CD4-positive, CD25-positive, alpha-beta regulatory T cell (primary cell): ENCODE measurements at places on chromosomes 5 and 9.

DNA sequence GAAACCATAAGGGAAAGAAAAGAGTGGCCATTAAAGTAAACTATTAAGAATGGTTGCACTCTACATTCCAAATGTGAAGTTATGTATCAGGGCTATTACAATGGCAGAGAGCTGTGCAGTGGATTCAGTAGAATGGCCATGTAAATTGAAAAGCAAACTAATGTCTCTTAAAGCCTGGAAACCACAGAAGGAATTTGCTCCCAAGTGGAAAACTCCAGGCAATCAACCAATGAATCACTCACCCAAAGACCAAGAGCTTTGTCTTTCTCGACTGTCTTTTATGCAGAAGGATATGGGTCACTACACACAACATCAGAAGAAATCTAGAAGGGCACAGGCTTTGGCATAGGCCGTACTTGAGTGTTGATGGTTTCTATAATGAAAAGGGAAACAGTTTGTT is 114.9 kb downstream of the TLE1 start:
- no peak for DNase-seq

GRCh38 chr9:7336356-7337065 is 463.1 kb downstream of the DMAC1 start:
- no peak for DNase-seq

DNA sequence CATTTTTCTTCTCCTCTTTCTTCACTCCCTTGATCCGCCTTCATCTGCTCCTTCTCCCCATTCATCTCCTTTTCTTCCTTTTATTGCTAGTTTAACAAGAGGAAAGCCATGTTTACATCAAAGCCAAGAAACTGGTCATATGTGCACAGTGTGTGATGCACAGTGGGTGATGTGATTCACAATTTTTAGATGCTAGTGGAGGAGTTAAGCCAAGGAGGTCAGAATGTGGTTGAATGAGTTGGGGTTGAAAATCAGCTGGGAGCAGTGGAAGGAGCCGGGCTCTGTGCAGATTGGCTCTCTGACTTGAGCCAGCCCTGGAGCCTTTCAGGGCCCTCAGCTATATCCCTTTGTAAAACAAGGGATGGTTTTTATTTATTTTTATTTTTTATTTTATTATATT is 7.3 kb downstream of the ACER2 start:
- DNase-seq: no peak

GRCh38 chr9:89983411-89983810 is 378.6 kb downstream of the GADD45G start:
- DNase-seq: no peak

GRCh38 chr5:15933259-15934207 is 246.1 kb downstream of the MARCHF11 start:
- no peak for DNase-seq

GRCh38 chr5:148956477-148957385 is 106.1 kb downstream of the SH3TC2 start:
- DNase-seq: no peak

DNA sequence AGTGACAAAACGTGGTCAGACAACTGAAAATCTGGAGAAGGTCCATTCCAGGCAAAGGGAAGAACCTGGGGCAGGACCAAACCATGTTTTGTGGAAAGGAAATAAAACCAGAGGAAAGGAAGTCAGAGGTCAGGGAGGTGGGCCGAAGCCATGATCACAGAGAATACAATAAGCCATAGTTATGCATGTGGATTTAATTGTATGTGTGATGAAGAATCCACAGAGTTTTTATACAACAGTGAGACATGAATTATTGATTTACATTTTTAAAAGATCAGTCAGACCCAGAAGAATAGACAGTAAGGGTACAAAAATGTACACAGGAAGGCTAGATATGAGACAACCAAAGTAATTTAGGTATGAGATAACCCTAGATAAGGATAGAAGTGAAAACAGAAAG is 20.8 kb downstream of the TTC33 start:
- no peak for DNase-seq

GRCh38 chr5:72505016-72505415 is 2.2 kb downstream of the ZNF366 start:
- DNase-seq: no peak

DNA sequence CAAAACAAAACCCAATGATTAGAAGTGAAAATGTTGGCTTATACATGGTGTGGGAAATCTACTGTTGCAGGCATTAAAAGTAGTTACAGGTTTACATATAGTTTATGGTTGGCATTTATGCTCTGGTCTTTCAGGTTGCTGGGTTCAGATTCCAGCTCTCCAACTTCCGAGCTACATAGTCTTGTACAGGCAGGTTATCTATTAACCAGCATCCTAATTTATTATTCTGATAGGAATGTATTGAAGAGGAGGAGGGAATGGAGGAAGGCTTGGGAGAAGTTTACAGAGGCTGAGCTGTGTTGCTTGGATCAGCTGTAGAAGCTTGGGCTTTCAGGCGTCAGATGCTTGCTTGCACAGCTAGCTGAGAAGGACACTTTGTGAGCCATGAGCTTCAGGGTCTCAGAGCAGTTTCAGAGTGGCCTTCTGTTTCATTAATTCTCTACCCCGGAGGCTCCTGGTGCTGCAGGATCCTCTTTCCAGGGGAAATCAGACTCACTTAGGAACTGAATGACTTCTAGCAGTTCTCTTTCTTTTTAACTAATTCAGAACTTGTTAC is 11.7 kb upstream of the ERBIN start:
- DNase-seq: no peak

DNA sequence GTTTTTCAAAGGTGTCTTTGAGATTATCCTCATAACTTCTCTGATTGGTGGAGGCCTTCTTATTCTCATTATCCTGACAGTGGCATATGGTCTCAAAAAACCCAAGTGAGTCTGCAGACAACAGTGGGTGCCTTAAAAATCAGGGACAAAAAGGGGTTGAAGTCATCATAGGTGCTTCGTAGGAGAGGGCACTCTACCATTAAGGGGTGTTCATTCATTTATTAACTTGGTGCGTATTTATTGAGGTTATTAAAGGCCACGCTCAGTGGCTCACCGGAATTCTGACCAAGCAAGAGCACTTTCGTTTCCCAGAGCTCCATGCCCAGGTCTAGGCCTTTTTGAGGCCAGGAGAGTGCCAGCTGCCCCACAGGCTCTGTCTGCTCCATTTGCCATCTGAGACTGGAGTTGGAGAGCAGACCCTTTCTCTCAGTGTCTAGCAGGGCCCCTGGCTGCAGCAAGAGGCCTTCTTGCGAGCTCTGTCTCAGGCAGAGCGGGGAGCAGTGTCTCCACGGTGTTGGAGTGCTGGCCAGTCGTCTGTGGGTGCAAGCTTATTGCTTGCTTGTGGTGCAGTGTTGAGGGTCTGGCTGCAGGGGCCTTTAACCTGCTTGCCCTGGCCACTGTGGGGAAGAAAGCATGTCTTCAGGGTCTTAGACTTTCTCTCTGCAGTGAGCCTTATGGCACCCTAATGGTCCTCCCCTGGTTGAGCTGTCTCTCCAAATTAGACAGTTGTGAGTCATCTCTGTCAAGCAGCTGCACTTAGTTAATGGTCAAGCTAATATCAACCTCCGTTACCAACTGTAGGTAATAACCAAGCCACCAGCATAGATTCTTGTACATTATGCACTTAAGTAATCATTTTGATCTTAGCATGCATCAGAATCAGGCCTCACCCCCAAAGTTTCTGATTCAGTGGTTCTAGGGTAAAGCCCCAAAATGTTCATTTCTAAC is 62.6 kb downstream of the IL31RA start:
- no peak for DNase-seq

DNA sequence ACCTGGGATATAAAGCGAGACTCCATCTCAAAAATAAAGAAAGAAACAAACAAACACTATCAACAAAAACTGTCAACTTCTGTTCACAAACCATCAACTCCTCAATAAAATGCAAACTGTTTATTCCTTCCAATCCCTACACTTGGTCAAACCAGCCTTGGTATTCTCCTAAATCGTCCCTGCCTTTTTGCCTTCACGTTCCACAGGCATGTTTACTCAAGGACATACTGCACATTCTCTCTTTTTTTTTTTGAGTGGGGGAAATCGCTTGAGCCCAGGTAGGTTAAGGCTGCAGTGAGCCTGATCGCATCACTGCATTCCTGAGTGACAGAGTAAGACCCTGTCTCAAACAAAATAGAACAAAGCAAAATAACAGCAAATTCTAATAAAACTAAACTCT is 13.0 kb downstream of the UBAP2 start:
- no peak for DNase-seq

- no peak for DNase-seq
These were observed 15.4 kb downstream of the ROR2 start for GRCh38 chr9:91934654-91935053.

- no peak for DNase-seq
These were observed 658.3 kb upstream of the WWC1 start for GRCh38 chr5:167633114-167633513.

DNA sequence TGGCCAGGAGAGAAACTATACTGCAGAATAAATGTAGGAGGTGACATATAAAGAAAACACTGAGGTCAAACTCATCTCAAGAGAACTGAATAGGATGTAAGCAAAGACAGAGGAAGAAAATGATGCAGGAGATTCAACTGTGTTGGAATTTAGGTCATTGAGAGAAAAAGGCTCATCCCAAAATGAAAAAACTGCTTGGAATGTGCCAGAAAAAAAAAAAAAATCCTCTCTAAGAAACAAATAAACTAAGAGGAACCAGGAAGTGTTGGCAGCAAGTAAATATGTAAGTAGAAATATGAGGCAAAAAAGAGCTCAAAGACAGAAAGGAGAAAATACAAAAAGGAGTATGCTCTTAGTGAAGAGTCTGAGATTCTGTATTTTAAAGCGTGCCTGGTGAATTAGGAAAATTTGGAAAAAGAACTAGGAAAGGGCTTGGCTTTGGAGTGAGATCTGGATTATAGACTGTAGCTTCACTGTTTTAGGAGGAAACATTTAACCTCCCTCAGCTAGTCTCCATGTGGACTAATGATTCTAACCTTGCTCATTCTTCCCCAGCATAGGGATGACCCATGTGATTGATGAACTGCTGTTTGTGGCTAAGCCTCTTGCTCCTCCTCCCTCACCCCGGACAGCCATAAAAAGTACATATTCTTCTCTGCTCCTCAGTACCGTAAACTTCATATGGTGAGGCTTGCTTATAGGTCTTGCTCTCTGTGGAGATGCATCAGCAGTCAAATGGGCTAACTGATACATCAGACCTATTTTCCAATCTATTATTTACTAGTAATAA is 185.6 kb upstream of the POU5F2 start:
- no peak for DNase-seq

- no peak for DNase-seq
These were observed 28.0 kb downstream of the OSTF1 start for GRCh38 chr9:75116306-75116705.

DNA sequence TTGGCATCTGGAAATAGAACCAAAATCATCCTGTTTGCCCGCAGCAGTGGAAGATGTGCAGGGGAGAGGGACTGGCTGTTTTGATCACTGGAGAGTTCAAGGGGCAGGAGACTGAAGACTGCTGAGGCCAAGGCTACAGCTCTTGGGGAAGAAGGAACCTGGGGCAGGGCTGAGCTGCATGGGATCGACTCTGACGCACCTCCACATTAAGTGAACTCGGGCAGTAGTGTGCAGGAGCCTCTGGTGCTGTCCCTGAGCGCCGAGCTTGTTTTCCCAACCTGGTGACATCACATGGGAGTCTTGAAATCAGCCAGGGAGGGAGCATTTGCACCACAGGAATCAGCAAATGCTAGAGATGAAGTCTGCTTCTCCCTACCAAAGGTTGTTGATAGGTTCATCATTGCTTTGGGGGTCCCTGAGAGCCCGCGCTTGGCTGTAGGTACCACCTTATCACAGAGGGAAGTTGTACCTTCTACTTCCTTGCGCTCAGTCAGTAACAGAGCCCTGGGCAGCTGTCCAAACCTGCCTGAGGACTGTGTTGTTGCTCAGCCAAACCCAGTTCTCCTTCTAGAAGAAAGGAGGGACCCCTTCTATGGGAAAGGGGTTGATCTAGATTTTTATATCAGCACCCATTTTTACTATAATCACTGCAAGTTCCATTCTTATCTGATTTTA is 52.3 kb upstream of the CTSL start:
- DNase-seq: no peak

DNA sequence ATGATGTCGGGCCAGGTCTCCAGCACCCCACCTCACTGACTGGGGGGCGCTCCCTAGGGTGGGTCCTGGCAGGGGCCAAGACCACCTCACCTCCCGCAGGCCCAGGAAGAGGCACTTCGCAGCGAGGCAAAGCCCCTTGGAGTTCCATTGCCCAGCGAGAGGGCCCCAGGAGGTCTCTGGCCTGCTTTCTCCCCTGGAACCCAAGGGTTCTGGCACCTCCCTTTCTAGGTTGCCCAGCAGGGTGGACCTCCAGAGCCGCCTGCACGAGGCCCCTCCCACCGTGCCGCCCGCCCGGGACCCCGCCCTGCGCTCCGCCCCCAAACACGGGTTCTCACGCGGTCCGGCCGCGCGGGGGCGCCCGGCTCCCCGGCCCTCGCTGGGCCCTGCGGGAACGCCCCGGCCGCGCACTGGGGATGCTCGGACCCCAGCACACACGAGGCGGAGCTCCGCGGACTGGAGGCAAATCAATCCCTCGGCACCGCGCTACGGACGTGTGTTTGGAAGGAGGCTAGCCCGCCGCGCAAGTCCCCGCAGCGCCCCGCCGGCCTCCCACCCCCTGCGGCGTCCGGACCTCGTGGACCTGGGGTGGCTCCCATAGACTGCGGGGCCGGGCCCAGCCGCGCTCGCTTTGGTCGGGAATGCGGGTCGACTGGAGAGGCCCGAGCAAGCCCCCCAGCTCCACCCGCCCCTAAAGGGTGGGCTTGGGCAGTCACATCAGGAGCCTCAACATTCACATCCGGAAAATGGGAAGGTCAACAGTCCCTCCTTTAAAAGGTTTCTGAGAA is 99.5 kb upstream of the LMX1B start:
- peak; percentile 24 for DNase-seq

- peak; percentile 68 for DNase-seq
These were observed 90.2 kb downstream of the HACD4 start for GRCh38 chr9:20941174-20941690.

- DNase-seq: no peak
These were observed 2.4 kb upstream of the RXFP3 start for GRCh38 chr5:33933723-33934169.

DNA sequence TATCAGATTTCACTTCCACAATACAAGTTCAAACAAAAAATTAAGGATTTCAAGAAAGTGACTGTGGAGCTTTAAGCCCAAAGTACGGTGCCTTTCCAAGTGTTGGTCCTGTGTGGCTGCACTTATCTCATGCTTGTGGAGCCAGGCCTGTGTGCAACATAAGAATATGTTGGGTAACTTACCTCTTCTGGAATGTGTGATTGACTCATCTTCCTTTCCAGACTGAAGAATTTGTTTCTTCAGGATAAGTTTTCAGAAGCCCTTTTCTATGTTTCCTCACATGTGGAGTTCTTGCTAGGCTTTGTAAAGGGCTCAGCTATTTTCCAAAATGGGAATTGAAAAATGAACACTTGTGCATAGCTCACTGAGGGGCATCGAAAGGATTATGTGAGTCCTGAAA is 485.1 kb upstream of the PAPPA start:
- DNase-seq: no peak
